Body of pancreas (tissue), 4 donors: ENCODE measurements at places on chromosomes 6 and 20. TPM values are rescaled to one million over a fixed set of nuclear protein-coding genes. Genes with fewer than 3 reads are reported as not detected.

DNA sequence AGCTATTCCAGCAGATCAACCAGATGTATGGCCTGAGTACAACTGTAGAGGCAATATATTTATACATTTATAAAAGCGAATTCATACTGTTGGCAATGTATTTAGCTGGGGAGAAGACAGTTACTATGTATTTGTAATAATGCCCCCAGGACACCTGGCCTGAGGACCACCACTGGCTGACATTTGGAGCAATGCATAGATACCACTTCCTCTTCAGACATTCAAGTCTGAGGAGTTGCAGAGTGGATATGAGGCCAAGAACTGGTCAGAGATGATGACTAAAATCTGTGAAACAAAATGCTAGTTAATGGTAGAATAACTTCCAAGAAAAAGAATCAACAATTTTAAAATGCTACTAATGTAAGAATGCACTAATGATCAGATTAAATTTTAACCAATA is 462.3 kb downstream of the CDC5L start:
- no peak overlapping the region for H3K4me3 ChIP-seq
- H3K4me1 ChIP-seq = no peaks in the 10 kb centered on the region
- H3K36me3 ChIP-seq = no peaks in the 10 kb centered on the region
- H3K27me3 ChIP-seq = no peaks in the 10 kb centered on the region
- H3K27ac ChIP-seq = no peak overlapping the region

GRCh38 chr6:156634951-156635371 is 142.2 kb upstream of the ARID1B start:
- DNase-seq = no peak
- no peak overlapping the region for H3K27ac ChIP-seq
- peaks cover 14% of the 10 kb centered on the region for H3K4me1 ChIP-seq
- H3K4me3 ChIP-seq = no peak overlapping the region
- no peaks in the 10 kb centered on the region for H3K27me3 ChIP-seq

GRCh38 chr6:56293781-56294180 is 46.4 kb upstream of the COL21A1 start:
- no peak overlapping the region for H3K4me3 ChIP-seq
- H3K36me3 ChIP-seq = no peaks in the 10 kb centered on the region
- no peaks in the 10 kb centered on the region for H3K4me1 ChIP-seq
- H3K27me3 ChIP-seq = no peaks in the 10 kb centered on the region

DNA sequence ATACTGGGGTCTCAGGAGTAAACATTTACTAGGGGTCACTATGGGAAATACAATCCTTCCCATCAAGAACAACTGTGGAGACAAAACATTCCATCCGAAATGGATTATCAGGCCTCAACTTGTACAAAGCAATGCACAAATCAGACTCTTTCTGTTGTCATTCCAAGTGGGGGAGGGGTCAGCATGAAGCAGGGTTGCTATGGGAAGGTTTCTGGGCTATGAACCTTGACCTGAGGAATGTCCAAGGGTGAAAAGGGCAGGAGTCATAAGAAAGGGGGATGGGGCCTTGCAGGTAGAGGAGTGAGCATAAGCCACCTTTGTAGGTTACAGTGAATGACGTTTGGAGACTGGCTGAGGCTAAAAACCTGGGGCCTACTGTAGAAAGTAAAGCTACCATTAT is 3.1 kb downstream of the METTL24 start:
- no peak overlapping the region for H3K4me3 ChIP-seq
- H3K4me1 ChIP-seq = peaks cover 33% of the 10 kb centered on the region
- H3K27me3 ChIP-seq = no peaks in the 10 kb centered on the region

DNA sequence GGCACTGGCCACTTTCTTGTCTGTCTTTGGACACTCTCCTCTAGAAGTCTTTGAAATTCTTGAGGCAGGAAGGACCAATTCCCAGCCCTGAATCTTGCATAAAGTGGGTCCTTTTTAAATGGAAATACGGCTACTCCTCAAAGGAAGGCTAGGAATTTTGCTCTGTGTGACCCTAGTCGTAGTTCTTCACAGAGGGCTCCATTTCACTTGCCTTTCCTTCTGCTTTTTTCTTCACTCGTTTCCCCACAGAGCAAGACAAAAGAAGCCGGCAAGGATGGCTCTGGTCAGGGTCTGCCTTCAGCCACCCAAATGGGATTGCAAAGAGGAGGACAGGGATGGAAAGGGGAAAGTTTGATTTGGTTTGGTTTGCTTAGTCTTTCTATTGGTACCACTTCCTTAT is 25.8 kb downstream of the HLA-E start:
- no peaks in the 10 kb centered on the region for H3K4me1 ChIP-seq
- peak overlapping the region; percentile 99 for H3K27ac ChIP-seq
- no peak for DNase-seq
- no peaks in the 10 kb centered on the region for H3K36me3 ChIP-seq
- H3K4me3 ChIP-seq = no peak overlapping the region

ANKRD60 gene
- not detected for total RNA-seq

SSTR4 gene
- total RNA-seq = not detected
